Osteoblast (primary cell): ENCODE measurements at places on chromosomes 6 and 20. TPM values are rescaled to one million over a fixed set of nuclear protein-coding genes. Genes with fewer than 3 reads are reported as not detected.

RPS21 gene
- 460 and 508 TPM in 2 replicates for total RNA-seq

FAM162B gene
- total RNA-seq = 0.36 TPM in 1 of 2 replicates, not detected in the other

EPPIN gene
- not detected in 2 replicates for total RNA-seq

PDE10A gene
- total RNA-seq = 3.3 and 3.5 TPM in 2 replicates

PI16 gene
- 1.8 TPM in 2 replicates for total RNA-seq

SRXN1 gene
- 60.1 and 65.1 TPM in 2 replicates for total RNA-seq

DOK5 gene
- total RNA-seq = 12.7 and 14.1 TPM in 2 replicates

OSER1 gene
- 46.7 and 47.4 TPM in 2 replicates for total RNA-seq

TMEM74B gene
- total RNA-seq = not detected in 2 replicates

SMOC2 gene
- total RNA-seq = 0.36 and 10.6 TPM in 2 replicates

ANGPT4 gene
- under 0.01 TPM in 2 replicates for total RNA-seq

TRIM38 gene
- total RNA-seq = 13.0 and 13.3 TPM in 2 replicates

SLC22A1 gene
- 0.72 and 1.2 TPM in 2 replicates for total RNA-seq

SLC4A11 gene
- total RNA-seq = under 0.01 TPM in 2 replicates

TOMM6 gene
- total RNA-seq = 37.4 and 54.6 TPM in 2 replicates

WFDC10A gene
- total RNA-seq = not detected in 2 replicates

LCA5 gene
- 9.1 and 10.1 TPM in 2 replicates for total RNA-seq

NR2E1 gene
- total RNA-seq = not detected in 2 replicates

SPATA25 gene
- 1.2 and 1.4 TPM in 2 replicates for total RNA-seq

ARFGEF3 gene
- total RNA-seq = under 0.01 TPM in 2 replicates

MEI4 gene
- total RNA-seq = not detected in 2 replicates

RHAG gene
- total RNA-seq = not detected in 2 replicates

GINS1 gene
- total RNA-seq = 2.2 and 2.4 TPM in 2 replicates

NOX3 gene
- not detected in 2 replicates for total RNA-seq

PRICKLE4 gene
- total RNA-seq = 0.59 TPM in 1 of 2 replicates, not detected in the other

EPB41L1 gene
- total RNA-seq = 26.8 and 32.4 TPM in 2 replicates

C20orf141 gene
- 0.29 and 0.36 TPM in 2 replicates for total RNA-seq

RIPPLY2 gene
- total RNA-seq = under 0.01 TPM in 1 of 2 replicates, not detected in the other

CCND3 gene
- 17.7 and 21.0 TPM in 2 replicates for total RNA-seq

PBOV1 gene
- total RNA-seq = not detected in 2 replicates

TAGAP gene
- not detected in 2 replicates for total RNA-seq

TMC2 gene
- total RNA-seq = not detected in 2 replicates

HLA-DQA1 gene
- total RNA-seq = 0.29 TPM in 1 of 2 replicates, not detected in the other

DPPA5 gene
- not detected in 2 replicates for total RNA-seq

KCNK16 gene
- not detected in 2 replicates for total RNA-seq

SH3BGRL2 gene
- 2.2 and 2.7 TPM in 2 replicates for total RNA-seq

ZC2HC1B gene
- total RNA-seq = not detected in 2 replicates
